ENCODE measurements at places on chromosomes 2 and 18.

DNA sequence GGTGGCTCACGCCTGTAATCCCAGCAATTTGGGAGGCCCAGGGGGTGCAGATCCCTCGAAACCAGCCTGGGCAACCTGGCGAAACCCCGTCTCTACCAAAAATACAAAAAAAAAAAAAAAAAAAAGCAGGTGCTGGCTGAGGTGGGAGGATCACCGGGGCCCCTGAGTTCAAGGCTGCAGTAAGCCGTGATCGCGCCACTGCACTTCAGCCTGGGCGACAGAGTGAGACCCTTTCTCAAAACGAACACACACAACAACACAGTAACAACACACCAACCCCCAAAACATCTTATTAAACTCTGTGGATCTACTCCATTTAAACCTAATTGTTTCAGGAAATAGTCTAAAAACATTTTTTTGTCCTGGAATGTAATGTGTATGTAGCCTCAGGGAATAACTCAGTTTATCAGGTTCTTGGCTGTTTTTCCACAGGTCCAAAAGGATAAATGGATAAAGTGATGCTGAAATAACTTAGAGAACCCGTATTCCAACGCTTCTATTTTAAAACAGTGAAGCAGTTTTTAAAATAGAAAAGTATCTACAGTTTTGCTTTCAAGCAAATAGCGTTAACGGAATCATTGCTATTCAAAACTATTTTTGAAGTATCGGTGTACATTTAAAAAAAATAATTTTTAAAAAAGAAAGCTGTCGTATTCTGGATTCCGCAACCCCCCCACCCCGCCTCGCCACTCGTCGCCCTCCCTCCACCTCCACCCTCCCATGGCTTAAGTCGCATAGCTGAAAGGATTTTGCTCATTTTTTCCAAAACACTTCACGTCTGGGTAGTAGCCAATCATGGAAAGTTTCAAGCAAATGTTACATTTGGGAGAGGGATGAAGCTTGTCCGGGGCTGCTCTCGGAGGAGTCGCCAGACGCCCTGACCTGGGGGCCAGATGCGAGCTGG, 895 bp upstream of the GLS start:
- DNase-seq, result peak; percentile 19

DNA sequence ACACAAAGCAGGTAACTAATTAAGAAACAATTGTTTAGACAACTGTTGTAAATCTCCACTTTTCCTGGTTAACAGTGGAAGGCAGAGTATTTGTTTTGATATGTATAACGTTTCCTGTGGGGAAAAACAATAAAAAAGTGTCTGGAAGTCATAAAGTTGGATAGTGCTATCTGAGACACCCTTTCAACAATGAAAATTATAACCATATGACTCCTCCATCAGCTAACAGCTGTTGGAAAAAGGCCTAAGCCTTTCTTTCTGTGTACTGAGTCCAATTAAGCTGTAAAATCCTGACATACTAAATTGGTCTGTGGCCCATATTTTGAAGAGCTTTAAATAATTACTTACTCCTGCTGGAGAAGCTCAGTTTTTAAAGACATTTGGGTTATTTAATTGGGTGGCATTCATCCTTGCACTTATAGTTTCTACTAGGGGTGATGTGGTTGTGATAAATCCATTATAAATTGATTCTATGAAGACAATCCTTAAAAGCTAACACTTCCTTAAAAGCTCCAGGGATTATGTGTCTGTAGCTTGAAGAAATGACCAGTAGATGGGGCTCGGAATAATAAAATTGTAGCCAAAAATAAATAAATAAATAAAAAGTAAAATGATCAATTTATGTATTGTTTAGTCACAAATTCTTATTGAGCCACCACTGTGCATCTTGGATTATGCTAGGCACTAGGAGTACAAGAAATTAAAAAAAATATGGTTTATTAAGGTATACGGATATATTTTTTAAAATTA, 698.1 kb upstream of the NXPH2 start:
- no peak for DNase-seq

GRCh38 chr2:154049561-154049960, 177.8 kb downstream of the GALNT13 start:
- DNase-seq, result no peak

- DNase-seq, result peak; percentile 44
Measured at GRCh38 chr2:112541315-112542122, 746 bp upstream of the POLR1B start.

DNA sequence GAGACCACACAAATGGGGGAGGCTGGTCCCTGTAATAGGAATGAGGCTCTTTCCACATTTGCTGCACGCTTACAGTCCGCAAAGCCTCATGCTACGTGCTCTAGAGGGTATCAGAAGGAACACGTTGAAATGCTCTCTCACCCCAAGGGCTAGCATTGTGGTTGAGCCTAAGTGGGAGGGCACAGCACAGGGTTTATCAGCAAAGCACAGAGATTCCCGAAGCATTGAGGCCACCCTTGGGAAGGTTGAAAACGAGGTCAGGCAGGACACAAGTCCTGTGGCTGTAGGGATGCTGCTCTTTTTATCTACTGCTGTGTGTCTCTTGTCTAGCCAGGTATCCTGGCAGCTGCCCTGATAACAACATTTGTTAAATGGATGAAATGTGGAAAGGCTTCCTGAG, 378.3 kb downstream of the EN1 start:
- DNase-seq, result no peak

- no peak for DNase-seq
Measured at GRCh38 chr2:419687-420317, 131.9 kb upstream of the ALKAL2 start.

DNA sequence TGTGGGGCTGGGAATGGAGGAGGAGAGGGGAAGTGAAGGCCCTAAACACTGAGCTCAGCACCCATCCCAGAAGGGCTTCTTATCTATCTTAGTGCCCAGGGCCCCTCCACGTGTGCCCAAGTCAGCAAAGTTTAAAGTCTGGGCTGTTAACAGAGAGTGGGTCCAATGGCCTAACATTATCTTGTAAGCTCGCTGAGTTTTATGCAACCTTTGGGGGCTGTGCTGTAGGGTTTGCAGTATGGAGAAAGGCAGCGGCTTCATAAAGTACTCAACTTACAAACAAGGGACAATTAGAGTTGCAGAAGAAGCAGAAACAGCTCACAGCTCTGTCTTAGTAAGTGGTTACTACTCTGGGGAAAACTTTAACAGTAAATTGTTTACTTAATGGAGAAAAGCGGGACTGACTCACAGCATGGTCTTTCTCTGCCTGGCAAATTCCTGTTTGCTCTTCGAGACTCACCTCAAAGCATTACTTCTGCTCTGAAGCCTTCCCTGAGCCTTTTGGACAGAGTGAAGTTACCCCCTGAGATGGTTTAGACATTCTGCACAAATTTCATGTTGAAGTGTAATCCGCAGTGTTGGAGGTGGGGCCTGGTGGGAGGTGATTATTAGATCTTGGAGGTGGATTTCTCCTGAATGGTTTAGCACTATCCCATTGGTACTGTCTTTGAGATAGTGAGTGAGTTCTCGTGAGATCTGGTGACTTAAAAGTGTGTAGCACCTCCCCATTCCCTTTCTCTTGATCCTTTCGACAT, 9.0 kb downstream of the ENOSF1 start:
- no peak for DNase-seq

- DNase-seq, result no peak
Measured at GRCh38 chr18:8561123-8561910, 47.9 kb upstream of the RAB12 start.

DNA sequence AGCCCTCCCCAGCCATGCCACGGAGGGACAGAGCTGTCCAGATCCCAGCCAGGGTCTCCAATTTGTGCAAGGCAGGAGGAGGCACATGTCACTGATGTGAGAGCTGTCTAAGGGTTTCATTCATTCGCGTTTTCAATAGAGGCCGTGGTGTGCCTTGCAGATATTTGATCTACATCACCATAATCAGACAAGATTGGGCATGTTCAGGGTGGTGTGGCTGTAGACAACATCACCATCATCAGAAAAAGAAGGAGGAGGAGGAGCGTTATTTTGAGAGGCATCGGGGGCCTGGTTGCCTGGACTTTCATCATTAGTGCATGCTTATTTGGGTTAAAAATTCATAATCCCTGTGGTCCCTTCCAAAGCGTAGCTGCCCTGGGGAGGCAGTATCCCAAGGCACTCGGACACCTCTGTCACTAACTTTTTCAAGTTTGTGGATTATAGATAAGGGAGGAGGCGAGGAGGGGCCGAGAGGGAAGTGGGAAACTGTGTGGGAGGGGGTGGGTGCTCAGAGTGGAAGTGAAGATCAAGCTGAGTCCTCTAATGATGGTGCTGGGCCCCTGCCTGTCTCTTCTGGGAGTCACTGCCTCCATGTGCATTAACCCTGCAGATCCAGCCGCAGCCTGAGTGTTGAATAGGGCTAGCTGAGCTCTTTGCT, 194.1 kb downstream of the CTIF start:
- DNase-seq, result no peak

- no peak for DNase-seq
Measured at GRCh38 chr2:68706637-68707036, 28.0 kb upstream of the ARHGAP25 start.

GRCh38 chr2:30992781-30993180, 145.5 kb downstream of the GALNT14 start:
- no peak for DNase-seq

DNA sequence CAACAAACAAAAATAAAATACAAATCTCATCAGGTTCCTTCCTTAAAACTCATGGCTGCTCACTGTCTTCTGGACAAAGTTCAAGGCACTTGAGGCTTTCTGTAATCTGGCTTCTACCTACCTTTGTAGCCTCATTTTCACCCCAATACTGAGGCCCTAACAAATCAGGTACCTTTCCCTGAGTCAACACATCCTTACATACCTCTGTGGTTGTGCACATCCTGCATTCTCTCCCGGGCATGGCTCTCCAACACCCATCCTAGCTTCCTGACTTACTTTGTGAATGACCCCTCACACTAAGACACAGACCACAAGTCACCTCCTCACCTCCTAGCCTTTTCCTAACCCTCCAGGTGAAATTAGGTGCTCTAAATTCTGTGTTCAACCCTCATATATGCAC, 190.9 kb downstream of the PID1 start:
- no peak for DNase-seq

- DNase-seq, result no peak
Measured at GRCh38 chr2:237998530-237998929, 31.7 kb downstream of the UBE2F start.

DNA sequence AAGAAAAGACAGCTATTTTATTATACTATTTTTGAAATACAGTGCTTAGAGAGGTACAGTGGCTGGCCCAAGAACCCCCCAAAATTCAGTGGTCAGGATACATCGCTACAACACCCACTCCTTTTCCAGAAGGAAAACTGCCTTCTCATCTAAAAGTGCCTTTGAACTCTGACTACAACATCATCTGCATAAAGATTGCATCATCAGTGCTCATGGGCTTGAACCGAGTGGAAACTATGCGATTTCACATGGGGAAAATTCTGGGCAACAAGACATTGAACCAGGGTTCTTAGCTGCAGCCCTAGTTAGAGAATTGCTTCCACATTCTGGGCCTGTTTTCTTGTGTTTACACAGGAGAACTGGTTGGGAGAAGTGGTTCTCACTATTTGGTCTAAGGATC, 294.6 kb upstream of the SLC14A2 start:
- DNase-seq, result no peak

DNA sequence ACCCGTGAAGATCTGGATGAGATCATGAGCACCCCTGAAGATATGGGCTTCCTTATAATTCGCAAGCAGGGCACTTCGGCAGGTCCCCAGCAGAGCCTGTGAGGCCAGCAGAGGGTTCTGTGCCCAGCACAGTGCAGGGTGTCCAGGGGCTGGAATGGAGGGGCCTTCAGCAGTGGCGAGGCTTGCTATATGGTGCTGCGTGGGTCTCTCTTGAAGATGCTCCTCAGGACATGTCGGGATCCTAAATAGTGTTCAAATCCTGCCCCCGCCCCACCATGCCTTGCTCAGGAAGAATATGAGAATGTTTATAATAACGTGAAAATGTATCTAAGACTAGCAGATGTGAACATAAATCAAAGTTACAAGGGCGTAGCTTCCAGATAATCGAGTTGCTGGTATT, 60.3 kb upstream of the RBM44 start:
- no peak for DNase-seq

- DNase-seq, result no peak
Measured at GRCh38 chr2:239269173-239269885, 131.5 kb downstream of the HDAC4 start.

GRCh38 chr18:62164855-62165487, 21.9 kb downstream of the PIGN start:
- DNase-seq, result no peak

GRCh38 chr18:7038330-7038851, 79.2 kb downstream of the LAMA1 start:
- no peak for DNase-seq

- no peak for DNase-seq
Measured at GRCh38 chr2:16141641-16141921, 201.2 kb downstream of the MYCN start.

- no peak for DNase-seq
Measured at GRCh38 chr18:9612215-9612830, 2.0 kb downstream of the PPP4R1 start.

GRCh38 chr2:191757208-191757607, 79.3 kb downstream of the NABP1 start:
- DNase-seq, result no peak

GRCh38 chr2:32865399-32866068, 81.2 kb upstream of the LTBP1 start:
- no peak for DNase-seq

DNA sequence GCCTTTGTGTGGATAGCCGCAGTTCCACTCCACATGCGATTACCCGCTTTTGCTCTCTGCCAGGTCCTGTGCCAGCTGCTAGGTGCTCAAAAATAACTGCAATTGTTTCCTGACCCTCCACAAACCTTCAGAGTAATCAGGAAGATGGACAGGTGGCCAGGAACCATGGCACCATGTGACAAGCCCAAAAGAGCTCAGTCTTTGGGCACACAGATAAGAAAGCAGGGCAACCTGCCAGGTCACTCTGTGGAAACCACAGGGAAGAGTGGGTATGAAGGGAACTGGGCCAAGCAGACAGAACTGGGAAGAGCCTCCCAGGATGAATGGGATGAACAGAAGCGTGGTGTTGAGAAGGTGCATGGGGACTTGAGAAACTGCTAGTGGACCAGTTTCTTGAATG, 79.4 kb upstream of the AGAP1 start:
- no peak for DNase-seq

- no peak for DNase-seq
Measured at GRCh38 chr18:22102953-22103646, 66.3 kb upstream of the GATA6 start.

DNA sequence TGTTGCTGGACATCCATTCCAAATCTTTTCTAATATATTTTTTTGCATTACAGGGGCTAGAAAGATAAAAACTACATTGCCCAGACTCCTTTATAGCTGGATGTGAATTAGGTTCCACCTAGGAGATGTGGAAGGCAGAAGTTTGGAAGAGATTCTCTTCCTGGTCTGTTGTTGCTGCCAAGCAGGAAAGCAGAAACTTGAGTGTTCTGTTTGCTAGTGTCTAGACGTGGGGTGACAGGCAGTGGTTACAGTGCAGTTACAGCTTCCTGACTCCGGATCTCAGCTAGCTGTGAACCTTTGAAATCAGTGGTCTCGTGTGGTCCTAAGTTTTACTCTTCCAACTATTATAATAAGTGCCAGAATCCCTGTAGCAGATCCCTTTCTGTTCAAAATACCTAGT, 46.2 kb downstream of the COL4A4 start:
- DNase-seq, result no peak

- no peak for DNase-seq
Measured at GRCh38 chr18:45755934-45756333, 32.0 kb downstream of the SLC14A1 start.

All from stimulated activated CD4-positive, alpha-beta T cell treated with anti-CD3 and anti-CD28 coated beads, Interleukin-1b, Interleukin-23, amount 100 ng/mL, for 1 hour (primary cell).